ENCODE measurements at places on chromosomes 13 and 19. TPM values are rescaled to one million over a fixed set of nuclear protein-coding genes. Genes with fewer than 3 reads are reported as not detected.

DNA sequence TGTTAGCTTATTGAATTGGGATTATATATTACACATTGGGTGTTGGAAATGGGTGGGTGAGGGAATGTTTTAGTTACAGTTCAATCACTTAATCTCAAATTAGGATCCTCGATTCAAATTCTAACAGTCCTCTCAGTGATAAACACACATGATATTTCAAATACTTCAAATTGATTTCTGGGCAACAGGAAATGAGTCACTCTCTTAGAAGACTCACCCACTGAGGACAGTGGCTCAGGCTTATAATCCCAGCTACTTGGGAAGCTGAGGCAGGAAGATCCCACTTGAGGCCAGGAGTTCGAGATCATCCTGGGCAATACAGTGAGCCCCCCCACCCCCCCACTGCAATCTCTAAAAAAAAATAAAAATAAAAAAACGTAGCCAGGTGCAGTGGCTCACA, 435.3 kb downstream of the KLF12 start:
- DNase-seq = no peak

The ZNF443 gene
- total RNA-seq = 6.7 TPM

The RNF225 gene
- total RNA-seq = not detected

The SIGLECL1 gene
- total RNA-seq = not detected
